ELF-1 (cell line): ENCODE measurements at places on chromosomes 11 and 22.

DNA sequence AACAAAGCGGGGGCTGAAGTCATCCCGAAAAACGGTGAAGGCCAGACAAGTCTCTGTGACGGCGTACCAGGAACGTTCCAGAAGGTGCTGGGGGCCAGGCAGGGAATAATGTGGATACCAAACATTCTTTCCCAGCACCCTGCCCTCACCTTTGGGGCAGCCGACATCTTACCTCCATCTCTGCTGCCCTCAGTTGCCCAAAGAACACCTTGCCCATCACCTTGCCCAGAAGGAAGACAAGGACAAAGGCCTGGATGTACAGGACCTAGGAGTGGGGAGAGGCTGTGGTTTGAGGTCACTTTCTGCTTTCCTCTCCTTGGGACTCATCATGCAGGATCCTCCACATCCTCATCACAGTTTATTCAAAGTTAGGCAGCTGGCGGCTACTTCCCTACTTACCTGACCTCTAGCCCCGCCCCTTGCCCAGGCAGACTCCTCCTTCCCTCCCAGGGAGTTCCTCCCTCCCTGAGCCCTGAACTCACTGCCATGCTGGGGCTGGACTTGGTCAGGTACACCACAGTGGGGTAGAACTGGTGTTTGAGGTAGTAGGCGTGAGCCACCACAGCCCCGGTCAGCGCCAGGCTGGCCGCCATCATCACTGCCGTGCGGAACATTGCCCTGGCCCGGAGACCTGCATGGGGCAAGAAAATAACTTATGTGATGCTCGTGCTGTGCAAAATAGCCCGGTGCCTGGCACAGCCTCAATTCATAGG is 1.2 kb downstream of the SYVN1 start:
- peak; percentile 67 for DNase-seq

GRCh38 chr11:32396331-32396730 is 39.0 kb downstream of the WT1 start:
- DNase-seq = no peak

GRCh38 chr11:62340269-62340901 is 3.1 kb downstream of the ASRGL1 start:
- DNase-seq = peak; percentile 50

DNA sequence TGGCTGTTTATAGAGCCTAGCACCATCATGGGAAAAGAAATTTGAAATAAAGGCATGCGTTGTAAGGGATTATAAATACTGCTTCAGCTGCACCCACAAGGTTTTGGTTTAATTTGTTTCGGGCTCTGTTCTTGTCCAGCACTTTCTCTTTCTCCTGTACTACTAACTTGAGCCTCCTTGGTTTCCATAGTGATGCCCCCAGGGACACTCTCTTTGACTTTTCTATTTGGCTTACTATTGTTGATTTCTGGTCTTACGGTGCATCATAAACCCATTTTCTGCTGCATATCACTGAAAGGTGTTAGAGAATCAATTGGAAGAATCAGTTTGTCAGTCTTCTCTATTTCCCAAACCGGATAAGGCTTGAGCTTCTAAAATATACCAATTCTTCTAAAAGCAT is 1674.3 kb upstream of the RAG2 start:
- no peak for DNase-seq

GRCh38 chr22:21009638-21010425 is 5.1 kb upstream of the P2RX6 start:
- peak; percentile 72 for DNase-seq

DNA sequence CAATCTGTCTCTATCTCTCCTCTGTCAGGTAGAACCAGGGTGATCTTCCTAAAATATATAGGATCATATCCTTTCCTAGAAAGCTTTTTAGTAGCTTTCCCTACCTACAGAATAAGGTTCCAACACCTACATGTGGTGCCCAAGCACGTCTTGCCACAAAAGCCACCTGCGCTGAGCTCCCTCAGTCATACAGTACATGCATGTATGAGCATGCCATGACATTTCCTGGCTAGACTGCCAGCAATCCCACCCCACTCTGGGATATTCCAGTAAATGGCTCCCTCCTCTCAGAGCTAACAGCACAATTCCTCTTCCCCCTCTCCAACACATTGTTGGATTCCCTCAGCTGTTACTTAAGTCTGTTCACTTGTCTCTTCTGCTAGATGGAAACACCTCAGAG is 398.0 kb downstream of the TENM4 start:
- DNase-seq = no peak

- DNase-seq = no peak
These were observed 351.1 kb downstream of the CADM1 start for GRCh38 chr11:115153135-115153534.

DNA sequence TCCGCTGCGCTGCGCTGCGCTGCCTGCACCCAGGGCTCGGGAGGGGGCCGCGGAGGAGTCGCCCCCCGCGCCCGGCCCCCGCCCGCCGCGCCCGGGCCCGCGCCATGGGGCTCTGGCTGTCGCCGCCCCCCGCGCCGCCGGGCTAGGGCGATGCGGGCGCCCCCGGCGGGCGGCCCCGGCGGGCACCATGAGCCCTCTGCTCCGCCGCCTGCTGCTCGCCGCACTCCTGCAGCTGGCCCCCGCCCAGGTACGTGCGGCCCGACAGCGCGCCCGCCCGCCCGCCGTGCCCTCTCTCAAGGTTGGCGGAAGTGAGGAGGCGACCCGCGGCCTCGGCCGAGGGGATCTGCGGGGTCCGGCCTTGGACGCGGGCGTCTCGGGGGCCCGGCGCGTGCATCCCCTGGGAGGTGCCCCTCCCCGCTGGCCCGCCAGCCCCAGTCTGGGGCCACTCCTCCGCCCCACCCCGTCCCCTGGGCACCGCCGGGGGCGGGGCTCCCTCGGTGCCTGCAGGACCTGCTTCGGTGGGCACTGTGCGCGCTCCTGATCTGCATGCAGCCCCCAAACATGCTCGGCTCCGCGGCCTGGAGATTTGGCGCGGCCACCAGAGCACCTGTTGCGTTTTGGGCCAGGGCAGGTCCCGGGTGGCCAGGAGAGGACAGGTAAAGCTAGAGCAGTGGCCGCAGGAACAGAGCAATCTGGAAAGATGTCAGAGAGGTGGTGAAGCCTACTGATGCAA is 429 bp downstream of the VEGFB start:
- no peak for DNase-seq

- DNase-seq = peak; percentile 49
These were observed 472.6 kb downstream of the BUD13 start for GRCh38 chr11:116300232-116300631.

- no peak for DNase-seq
These were observed 257.7 kb downstream of the SOX6 start for GRCh38 chr11:16098526-16099205.

GRCh38 chr11:69395287-69395686 is 86.2 kb upstream of the LINC01488 start:
- no peak for DNase-seq

DNA sequence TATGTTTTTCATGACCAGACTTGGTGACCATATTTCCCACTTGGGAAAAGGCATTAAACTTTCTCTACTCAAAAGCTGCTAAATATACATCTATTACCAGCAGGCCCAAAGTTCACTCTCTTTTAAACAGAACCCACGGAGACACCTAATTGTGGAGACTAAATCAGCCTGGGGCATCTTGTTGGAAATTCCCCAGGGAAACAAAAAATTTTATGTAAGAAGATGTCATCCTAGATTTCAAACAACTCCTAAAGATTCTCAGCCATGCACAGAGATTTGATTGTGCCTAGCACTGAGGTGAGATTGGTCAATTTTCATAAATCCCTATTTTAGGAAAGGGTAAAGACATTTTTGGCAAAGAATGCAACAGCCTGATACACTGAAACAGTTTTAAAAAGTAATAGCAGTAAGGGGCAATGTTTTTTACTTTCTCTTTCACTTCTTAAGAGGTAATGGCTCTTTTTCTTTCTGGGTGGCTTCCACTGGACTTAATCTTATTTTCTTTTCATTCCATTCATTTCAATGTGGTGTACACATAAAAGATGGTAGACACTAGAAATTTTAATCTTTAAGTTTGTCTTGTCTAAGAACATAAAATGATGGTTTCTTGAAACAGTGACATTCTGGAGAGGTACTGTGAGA is 9.6 kb downstream of the OR52N2 start:
- no peak for DNase-seq

- no peak for DNase-seq
These were observed 1395.2 kb downstream of the TBC1D22A start for GRCh38 chr22:48157676-48158075.

GRCh38 chr11:126808836-126809235 is 191.7 kb downstream of the KIRREL3 start:
- DNase-seq = no peak

GRCh38 chr11:27553186-27553585 is 46.6 kb upstream of the LIN7C start:
- no peak for DNase-seq

GRCh38 chr22:26550498-26551033 is 38.3 kb upstream of the TFIP11 start:
- DNase-seq = peak; percentile 66

DNA sequence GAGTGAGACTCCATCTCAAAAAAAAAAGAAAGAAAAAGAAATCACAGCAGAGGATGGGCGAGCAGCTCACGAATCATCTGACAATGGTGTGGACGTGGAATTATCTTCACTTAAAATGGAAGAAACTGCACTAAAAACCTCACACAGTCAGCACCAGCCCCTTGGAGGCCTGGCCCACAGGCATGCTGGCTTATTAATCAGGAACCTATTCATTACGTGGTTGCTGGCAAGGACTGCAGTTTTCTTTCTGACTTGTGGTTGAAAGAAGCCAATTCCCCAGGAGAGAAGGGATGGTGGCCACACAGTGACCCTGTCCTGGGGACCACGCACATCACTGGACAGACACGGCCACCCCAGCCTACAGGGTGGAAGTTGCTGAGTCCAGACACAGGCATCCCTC is 401.1 kb downstream of the CTTN start:
- DNase-seq = no peak

DNA sequence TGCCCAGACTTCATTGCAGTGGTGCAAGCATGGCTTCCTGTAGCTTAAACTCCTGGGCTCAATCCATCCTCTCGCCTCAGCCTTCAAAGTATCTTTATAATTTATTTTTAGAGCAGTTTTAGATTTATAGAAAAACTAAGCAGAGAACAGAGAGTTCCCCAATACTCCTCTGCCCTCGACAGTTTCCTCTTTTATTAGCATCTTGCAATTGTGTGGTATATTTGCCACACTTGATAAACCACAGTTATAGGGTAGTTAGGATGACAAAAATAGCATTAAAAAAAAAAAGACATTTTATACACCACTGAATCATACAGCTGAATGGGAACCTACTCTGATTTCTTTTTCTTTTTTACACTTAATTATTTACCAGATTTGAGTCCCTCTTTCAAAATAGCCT is 31.2 kb downstream of the MS4A2 start:
- no peak for DNase-seq

- no peak for DNase-seq
These were observed 45.2 kb upstream of the LINC01488 start for GRCh38 chr11:69436041-69436982.

DNA sequence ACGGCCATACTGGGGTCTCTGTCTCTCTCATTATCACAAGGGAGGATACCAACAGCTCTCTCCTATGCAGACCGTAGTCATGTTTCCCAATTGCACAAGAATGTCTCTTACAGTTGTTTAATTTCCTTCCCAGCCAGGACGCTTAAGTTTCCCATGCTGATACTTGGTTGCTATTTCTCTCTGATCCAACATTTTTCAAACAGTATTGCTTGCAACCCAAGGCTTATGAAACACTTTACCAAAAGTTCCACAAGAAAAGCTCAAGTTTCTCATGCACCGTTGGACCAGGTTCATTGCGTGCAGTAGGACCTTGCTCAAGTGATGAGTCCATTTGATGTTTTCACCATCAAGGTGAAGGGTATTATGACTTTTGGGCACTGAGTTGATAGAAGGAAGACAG is 46.6 kb downstream of the GGTLC2 start:
- no peak for DNase-seq

DNA sequence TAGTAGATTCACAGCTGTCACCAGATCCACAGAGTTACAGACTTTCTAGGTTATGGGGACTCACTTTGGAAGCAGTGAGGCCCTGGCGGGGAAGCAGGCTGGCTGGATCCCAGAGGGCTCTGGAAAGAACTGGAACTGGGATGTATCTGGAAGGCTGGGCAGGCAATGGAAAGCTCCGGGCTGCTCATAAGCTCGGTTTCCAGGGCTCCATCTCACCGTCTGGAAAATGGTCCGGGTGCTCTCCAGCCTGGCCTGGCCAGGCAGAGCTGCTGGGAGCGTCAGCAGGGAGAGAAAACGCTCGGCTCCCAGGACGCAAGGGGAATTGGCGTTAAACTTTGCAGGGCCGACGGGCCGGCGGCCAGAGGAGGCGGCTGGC is 335 bp upstream of the SEZ6L start:
- peak; percentile 43 for DNase-seq

DNA sequence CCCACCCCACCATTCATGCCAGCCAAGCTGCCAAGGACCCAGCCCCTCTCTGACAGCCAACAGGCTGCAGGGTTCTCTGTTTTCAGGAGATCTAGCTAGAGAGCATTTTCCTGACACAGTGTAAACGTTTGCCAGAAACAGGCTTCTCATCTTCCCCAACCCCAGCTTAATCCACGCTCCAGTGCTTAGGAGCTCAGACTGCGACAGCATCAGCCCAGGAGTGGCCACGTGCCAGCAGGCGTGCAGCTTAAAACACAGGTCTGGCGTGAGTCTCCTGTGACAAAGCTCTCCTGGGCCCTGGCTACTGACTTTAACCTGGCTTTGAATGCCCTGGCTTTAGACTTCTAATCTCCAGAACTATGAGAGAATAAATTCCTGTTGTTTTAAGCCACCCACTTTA is 66.6 kb downstream of the GALNT18 start:
- DNase-seq = no peak

- DNase-seq = no peak
These were observed 5.1 kb downstream of the RAPSN start for GRCh38 chr11:47443817-47444216.
